ENCODE measurements at places on chromosomes 3 and 15. TPM values are rescaled to one million over a fixed set of nuclear protein-coding genes. Genes with fewer than 3 reads are reported as not detected.

Gene POTEB3
- total RNA-seq = not detected

Gene EOMES
- not detected for total RNA-seq

Gene NR2E3
- total RNA-seq = 0.09 TPM

Gene CEMIP
- total RNA-seq = 0.27 TPM

Gene P2RY1
- 1.5 TPM for total RNA-seq

Gene GCNT3
- not detected for total RNA-seq

Gene PLA2G4D
- not detected for total RNA-seq

Gene CD86
- under 0.01 TPM for total RNA-seq

Gene TOMM70
- total RNA-seq = 33.6 TPM

Gene APBA2
- 42.6 TPM for total RNA-seq

Gene ZDHHC23
- 1.9 TPM for total RNA-seq
